ENCODE measurements at places on chromosomes 16 and 17.
A peak's percentile ranks its signal among the peaks of the same experiment; 100 is the strongest.

DNA sequence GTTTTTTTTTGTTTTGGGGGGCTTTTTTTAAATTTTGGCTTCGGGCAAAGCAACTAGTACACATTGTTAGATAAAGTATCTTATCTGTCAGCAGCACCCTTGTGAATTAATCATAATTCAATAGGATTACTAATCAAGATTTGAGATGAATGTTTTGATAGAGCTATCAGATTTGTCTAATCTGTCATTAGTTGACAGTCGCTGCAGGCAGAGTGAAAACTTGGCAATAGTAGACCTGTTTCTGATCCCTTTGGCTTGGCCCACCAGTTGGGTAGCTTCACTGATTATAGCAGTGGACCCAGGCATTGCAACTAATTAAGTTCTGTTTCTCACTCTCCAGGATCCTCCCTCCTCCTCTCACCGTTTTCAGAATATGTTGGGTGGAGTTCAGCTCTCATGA, 258.6 kb downstream of the IRX3 start:
- no peak for DNase-seq

DNA sequence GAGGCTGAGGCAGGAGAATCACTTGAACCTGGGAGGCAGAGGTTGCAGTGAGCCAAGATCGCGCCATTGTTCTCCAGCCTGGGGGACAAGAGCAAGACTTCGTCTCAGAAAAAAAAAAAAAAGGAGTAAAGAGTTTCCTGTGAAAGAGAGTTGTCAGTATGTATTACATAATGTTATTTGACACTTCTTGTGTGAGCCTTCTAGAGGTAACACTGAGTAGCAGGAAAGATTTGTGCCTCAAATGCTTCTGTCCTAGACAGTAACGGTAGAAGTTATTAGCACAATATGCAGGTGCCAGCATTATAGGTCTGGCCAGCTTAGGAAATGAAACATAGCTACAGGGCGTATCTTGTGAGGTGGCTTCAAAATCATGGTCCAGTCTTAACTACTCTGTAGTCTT, 6.2 kb downstream of the RPS6KB1 start:
- no peak for DNase-seq

- DNase-seq, result no peak
Observed at GRCh38 chr16:51919736-51920135, 627.2 kb downstream of the TOX3 start.

GRCh38 chr17:57788725-57789124, 43.6 kb upstream of the CCDC182 start:
- DNase-seq, result no peak

DNA sequence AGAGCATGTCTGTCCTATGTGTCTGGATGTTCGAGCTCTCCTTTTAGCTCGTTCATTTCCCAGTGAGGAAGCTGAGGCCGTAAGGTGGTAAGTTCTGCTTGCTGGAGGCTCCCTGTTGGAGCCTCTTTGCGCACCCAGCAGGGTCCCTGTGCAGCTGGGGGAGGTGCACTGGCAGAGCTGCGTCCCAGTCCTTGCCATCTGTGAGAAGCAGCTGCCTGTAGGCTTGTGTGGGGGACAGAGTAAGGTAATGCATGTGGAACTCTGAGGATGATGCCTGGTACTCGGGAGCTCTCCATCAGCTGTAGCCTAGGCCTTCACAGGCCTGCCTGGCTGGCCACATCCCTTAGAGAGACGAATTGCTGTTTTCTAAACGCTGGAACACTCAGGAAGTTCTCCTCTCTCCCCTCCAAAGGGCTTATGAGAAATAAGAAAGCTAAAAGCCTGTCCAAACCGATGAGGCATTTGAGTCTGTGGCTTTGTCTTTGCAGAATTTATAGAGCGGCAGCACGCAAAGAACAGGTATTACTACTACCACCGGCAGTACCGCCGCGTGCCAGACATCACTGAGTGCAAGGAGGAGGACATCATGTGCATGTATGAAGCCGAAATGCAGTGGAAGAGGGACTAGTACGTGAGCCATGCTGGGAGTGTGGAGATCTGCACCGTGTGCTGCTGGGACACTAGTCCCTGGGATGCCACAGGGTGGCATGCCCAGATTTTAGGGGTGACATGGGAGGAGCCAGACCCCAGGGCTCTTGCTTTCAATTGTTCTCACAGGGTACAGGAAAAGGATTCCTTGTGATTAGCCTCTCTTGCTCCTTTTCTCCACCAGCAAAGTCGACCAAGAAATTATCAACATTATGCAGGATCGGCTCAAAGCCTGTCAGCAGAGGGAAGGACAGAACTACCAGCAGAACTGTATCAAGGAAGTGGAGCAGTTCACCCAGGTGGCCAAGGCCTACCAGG, 1.6 kb downstream of the NDUFB10 start:
- DNase-seq, result no peak

DNA sequence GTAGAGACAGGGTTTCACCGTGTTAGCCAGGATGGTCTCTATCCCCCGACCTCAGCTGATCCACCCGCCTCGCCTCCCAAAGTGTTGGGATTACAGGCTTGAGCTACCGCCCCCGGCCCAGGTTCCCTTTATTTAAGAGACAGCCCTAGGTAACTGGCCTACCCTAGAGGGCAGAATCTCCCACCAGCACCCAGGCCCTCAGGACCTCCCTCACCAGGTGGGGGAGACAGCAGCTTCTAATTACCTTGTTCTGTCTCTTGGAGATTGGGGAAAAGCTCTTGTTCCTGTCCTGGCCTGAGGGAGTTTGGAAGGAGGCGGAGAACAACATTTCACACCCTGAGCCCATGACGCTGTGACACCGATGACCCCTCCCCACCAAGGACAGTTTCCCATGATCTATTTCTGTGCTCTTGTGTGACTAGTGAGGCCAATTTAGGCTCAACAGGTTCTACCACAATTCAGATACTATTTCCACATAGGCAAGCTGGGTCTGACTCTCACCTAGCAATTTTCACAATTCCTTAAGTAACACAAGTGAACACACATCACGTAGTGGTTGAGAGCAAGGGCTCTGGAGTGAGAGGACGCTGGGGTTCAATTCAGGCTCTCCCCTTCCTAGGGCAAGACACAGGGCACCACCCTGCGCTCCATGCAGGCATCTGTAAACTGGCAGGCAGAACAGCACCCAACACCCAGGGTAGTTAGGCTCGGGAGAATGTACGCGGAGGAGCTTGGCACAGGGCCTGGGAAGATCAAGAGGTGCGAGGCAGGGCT, 20.4 kb downstream of the HDAC5 start:
- no peak for DNase-seq

DNA sequence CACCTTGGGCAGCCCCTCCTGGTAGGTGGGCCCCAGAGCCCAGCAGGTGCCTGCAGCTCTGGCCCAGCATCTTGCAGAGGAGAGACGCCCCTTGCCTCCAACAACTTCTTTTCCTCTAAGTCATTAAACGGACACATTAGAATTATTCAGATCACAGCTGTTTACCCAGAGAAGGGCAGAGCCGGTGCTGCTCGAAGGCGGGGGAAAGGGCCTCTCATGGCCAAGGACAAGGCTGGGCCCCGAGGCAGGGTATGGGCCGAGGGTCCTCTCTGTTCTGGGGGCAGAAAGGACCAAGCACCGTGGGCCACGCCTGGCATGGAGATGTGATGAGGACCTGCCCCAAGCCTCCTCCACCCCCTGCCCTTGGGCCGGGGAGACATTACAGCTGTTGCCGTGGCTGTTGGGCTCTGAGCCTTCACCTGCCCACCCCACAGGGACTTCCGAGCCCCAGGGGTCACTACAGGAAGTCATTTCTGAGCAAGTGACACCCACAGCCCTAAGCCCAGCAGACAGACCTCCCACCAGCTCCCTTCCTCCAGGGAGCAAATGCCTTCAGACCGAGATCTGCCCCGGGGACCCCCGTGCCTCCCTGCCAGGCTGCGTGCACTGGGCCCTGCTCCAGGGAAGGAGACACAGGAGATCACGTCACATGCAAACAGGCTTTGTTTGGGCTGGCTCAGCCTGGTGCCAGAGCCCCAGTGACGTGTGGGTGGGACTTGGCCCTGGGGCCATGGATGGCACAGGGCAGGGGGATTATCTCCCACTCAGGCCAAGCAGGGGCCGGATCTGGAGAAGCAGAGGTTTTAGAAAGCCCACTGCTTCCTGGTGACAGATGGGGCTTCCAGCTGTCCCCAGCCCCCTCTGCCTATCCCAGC, 699 bp upstream of the PVALEF start:
- no peak for DNase-seq

DNA sequence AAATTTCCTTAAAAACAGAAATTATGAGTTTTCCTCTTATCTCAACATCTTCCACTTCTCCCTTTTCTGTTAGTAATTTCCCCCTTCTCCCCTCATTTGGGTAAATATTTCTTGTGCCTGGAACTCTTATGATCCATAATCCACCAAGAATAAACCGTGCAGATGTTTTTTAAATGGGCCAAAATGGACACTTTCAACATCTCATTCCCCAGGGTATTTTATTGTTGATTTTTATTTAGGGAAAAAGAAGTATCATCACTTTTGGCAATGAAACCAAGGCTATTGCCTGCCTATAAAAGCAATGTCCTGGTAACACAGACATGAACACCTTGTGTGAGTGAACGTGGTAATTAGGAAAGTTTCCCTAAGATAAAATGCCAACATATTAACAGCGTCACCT, 54.6 kb downstream of the IRX6 start:
- no peak for DNase-seq

- no peak for DNase-seq
Observed at GRCh38 chr16:55496509-55497145, 12.2 kb upstream of the LPCAT2 start.

- DNase-seq, result peak; percentile 57
Observed at GRCh38 chr17:80151333-80151732, 4.4 kb upstream of the EIF4A3 start.

DNA sequence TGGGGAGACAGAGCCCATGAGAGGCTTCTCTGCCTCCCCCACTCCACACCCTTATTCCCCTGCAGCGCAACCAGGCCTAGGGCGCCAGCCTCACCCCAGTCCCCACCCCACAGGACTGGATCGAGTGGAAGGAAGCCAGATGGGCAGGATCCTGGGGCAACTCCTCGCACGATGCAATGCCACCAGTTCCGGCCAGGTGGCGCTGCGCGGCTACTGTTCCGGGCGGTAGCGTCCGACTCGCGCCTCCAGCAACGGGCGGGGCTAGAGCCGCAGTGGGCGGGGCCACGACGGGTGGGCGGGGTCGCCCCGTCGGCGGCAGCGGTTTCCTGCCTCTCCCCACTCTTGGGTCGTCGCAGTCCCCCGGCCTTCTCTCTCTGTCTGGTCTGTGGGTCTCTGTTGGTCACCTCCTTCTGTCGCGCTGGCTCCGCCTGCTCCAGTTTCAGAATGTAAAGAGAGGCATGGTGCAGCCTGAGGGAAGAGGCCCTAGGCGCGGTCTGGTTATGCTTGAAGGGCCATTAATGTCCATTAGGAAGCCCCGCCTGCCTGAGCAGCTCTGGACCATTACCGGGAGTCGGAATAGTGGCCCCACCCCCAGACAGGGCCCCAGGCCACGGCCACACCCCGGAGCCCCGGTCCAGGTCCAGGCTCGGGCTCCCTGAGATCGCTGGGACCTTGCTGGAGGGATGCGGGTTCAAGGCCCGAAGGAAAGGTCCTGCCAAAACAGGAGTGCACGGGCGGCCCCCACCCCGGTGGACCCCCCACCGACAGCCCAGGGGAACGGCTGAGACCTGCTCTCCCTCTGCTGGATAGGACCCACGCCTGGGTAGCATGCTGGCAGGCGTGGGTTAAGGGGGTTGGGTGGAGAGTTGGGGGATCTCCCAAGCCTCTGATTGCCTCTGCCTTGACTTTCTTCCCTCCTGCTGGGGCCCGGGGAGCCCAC, 3.3 kb upstream of the NHERF2 start:
- DNase-seq, result no peak

DNA sequence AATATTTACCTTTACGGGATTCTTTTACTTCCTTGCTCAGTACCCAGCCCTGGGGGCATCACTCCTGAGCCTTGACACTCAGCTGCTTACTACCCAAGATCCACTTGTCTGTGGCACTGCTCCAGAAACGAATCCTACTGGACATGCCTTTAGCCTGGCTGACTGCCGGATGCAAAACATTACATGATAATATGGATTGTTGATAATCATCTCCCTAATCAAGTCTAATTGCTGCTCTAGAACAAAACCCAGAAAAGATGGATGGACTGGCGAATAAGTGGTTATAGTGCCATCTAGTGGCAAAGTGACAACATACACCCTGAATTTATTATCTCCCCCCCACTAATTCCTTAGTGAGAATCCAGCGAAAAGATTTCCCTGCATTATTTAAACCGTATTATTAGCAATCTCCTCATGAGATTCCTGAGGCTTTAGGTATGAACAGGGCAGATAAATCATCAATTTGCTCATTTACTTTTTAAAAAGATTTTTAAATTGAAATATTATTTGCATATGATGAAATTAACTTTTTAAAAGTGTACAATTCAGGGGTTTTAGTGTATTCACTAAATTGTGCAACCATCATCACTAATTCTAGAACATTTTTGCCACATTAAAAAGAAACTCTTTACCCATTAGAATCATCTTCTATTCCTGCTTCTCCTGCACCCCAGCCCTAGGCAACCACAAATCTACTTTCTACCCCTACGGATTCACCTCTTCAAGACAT, 61.6 kb downstream of the RGS9 start:
- DNase-seq, result no peak

DNA sequence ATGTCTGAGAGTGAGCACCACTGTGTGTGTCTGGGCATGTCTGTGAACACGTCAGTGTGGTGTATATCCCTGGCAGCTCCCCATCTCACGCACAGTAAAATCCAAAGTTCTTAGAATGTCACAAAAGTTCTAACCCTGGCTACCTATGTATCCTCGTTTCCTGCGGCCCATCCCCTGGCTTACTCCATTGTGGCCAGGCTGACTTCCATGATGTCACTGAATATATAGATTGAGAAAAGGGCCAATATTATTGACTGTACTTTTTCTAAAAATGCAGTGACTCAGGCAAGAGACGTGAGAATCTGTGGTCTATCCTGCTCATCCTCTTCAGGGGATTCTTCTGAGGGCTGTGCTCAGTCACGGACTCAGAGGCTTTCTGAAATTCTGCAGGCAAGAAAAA, 963 bp upstream of the METTL22 start:
- no peak for DNase-seq

DNA sequence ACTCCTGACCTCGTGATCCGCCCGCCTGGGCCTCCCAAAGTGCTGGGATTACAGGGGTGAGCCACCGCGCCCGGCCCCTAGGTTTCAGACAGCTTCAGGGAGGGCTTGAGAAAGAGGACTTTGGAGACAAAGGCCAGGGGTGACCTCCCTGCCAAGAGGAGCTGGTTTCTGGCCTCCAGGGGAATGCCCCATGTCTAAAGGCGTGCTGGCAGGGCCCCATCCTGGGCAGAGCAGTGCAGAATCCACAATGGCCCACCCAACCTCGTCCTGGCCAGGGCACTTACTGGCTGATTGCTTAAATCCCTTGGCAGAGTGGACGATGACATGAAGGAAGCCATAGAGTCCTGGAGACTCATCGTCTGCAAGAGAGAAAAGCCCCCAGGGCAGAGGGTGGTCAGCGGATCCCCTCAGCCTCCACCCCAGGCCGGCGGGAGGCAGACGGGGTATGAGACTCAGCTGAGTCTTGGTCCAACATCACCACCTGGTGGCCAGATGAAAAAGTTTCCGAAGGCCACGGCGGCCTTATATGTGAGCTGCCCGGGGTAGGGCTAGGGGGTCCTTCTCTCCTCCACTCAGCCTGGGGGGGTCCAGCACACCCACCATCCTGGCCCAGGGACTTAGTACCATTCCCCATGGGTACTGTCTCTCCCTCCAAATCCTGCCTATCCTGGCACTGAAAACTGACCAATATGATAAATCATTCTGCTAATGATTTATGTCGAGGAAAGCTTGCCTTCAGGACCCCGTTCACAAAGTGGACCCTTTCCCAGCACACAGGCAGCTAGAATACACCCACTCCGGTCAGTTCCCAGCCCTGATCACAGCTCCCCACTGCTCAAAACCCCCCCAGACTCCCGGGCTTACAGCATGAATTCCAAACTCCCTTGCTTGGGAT, 59.1 kb downstream of the TIMM22 start:
- no peak for DNase-seq
